ENCODE measurements at places on chromosomes 11 and 22.

DNA sequence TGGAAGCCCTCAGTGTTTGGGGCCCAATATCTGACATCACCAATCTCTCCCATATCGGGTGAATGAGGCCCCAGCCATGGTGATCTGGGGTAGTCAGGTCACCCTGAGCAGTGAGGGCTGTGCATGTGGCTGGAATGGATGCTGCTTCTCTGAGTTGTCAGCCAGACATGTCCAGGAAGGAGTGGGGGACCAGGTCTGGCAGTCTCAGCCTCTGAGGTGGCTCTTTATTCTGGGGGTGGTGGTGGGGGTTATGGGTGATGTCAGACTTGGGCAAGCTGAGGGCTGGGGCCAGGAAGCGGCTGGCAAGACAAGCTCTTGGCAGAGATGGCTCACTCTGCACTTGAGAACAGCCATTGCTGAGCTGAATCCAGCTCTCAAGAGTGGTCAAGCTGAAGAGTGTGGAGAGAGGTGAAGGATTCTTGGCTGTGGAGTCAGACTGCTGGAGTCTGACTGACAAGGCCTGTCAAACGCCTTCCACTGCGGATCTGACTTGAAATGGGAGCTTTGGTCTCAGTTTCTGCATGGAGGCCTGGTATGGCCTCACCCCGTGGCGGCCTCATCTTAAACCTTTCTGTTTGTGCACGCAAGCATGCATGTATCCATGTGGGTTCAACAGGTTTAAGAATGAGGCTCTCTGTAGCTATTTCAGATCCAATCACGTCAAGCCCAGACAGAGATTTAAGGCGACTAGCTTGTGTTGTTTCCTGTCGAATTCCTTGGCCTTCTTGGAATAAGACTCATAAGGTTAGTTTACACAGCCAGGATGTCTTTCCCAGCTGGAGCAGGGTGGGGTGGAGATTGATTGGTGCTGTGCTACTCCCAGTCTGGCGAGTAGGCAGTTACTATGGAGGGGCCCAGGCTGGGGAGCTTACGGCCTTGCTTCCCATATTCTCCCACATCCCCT is 83.9 kb upstream of the TIMP3 start:
- no peak for DNase-seq

GRCh38 chr11:57639321-57640067 is 10.2 kb downstream of the YPEL4 start:
- DNase-seq, result peak; percentile 86

DNA sequence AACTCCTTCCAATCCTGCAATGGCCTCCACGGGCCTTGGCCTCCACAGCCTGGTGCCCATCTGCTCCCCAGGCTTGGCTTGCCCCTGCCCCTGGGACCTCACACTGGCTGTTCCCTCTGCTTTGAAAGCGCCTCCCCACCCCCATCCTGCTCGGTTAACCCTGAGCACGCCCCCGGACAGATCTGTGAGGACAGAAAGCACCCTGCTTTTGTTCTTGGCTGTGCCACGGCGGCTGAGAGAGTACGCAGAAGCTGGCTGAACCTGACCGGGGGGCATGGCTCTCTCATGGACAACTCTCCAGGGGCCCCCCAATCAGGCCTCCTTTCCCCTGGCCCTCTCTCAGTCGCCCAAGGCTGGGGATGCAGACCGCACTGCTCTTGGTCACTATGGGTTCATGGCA is 20.2 kb upstream of the RASL10A start:
- DNase-seq, result no peak

DNA sequence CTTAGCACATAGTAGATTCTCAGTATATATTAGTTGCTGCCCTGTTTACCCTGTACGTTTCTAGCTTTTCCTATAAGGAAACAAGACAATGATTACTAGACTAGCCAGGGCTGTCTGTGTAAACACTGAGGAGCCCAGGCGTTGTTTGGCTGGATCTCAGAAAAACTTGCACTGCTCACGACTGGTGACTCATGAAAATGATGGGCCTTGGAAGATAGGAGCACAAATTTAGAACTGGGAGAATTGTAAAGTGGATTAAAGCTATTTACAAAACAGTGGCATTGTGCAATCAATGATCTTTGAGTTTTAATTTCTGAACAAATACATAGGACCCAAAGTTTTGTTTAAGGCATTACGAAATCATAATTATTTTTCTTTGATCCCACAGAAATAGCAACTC is 276.9 kb downstream of the FAM76B start:
- DNase-seq, result peak; percentile 40

- no peak for DNase-seq
These were observed 21.2 kb upstream of the MGAT3 start for GRCh38 chr22:39435616-39436015.

DNA sequence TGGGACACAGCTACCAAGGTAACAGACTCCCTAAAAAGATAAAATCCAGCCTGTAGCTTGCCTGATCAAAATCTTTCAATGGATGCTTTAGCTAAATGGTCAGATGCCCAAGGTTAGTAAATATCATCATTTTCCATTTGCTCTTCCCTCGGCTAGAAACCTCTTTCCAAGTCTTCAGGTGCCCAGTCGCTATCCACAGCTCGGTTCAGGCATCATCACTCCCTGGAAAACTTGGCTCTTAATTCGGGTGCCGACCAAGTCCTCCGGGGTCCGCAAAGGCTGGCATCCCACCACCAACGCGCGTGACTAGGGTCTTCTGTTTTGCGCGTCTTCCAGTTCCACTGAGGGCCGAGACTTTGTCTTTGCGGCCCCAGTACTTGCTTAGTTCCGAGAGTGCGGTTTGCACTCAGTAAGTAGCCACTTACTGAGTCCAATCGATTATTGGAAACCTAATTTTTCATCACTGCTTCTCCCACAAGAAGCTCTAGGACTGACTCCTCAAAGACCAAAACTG is 44.3 kb downstream of the OR4D9 start:
- DNase-seq, result no peak

GRCh38 chr11:132674151-132674550 is 858.1 kb downstream of the OPCML start:
- no peak for DNase-seq

DNA sequence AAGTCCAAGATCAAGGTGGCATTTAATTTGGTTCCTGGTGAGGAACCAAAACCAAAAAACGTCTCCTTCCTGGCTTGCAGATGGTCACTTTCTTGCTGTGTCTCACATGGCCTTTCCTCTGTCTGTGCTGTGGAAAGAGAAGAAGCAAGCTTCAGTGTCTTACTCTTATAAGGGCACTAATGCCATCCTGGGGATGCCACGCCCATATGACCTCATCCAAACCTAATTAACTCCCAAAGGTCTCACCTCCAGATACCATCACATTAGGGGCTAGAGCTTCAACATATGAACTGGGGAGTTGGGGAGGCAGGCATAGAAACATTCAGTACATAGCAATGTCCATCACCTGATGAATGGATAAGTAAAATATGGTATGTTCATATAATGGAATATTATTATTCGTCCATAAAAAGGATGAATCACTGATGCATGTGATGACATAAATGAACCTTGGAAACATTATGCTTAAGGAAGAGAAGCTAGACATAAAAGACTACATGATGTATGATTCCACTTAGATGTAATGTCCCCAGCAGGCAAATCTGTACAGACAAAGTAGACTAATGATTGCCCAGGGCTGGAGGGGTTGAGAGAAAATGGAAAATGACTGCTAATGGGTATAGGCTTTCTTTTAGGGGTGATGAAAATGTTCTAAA is 78.6 kb upstream of the B3GNT6 start:
- no peak for DNase-seq

DNA sequence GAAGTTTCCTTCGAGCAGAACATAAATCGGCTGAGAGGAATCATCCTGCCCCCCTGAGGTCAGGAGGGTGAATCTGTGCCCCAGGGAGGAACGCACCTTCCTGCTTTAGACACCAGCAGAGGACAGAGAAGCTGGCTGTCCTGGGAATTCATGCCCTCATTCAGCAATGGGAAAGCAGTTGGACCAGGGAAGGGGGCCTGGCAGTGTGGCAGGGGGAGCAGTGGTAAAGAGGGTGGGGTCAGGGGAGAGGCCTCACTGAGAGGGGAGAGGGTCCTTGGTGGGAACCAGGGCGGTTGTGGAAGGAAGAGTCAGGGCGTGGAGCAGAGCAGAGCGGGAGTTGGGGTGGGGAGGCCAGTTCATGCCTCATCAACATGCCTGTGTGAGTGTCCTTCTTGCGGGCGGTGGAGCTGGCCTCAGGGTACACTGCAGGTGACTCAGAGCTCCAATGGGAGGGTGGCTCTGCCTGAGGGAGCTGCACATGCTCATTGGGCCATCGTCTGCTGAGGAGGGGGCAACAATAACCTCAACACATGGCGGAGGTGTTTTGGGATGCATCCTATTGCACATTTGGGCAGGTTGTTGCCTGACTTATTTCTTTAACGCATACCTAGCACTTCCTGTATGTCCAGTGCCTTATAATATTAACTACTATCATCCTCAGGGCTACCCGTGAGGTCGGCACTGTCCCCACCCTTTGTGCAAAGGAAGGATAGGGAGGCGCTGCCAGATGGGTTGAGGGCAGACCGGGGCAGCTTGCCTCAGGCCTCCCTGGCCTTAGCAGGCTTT is 23.2 kb downstream of the MED15 start:
- no peak for DNase-seq

GRCh38 chr11:46242041-46242951 is 35.2 kb upstream of the CREB3L1 start:
- DNase-seq, result no peak

GRCh38 chr11:116918925-116919655 is 81.7 kb upstream of the APOA1 start:
- DNase-seq, result no peak

DNA sequence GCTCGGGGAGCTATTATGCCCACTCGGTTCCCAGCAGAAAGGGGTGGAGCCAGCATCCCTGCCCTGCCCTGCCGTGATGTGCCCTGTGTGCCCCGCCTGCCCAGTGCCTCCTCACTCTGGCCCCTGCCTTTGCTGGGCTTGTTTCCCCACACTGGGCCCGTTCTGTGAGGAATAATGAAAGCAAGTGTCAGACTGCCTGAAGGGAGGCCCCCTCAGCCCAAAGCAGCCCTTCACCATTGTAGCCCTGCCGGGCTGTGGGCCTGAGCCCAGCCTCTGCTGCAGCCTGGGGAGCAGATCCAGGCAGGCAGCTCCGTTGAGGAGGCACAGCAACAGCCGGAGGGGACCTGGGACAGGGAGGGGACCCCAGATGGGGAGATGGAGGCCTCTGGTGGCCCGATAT is 20.2 kb upstream of the NEFH start:
- no peak for DNase-seq

- DNase-seq, result no peak
These were observed 159.9 kb downstream of the FBXO7 start for GRCh38 chr22:32634421-32634981.

DNA sequence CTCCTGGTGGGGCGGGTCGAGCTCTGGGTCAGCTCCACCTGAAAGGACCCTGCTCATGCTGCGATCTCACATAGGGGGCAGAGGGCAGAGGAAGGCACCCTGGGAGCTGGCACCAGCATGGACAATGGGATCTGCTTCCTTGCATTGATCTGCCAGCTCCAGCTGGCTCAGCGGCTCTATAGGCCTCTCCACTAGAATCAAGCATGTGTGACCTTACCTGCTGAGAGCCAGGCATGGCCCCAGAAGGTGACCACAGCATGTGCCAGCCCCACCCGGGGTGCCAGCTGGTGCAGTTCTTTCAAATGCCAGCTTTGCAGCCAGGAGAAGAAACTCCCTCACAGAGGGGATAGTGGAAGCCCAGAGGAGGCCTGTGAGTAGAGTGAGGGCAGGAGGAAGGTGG is 22.0 kb upstream of the KLHL35 start:
- DNase-seq, result no peak

GRCh38 chr22:46867106-46867505 is 104.7 kb downstream of the TBC1D22A start:
- DNase-seq, result no peak

GRCh38 chr11:118922745-118923627 is 2.7 kb downstream of the BCL9L start:
- DNase-seq, result no peak

GRCh38 chr11:44190883-44191230 is 95.4 kb downstream of the EXT2 start:
- no peak for DNase-seq

- DNase-seq, result no peak
These were observed 41.7 kb upstream of the SEZ6L start for GRCh38 chr22:26127556-26127955.

DNA sequence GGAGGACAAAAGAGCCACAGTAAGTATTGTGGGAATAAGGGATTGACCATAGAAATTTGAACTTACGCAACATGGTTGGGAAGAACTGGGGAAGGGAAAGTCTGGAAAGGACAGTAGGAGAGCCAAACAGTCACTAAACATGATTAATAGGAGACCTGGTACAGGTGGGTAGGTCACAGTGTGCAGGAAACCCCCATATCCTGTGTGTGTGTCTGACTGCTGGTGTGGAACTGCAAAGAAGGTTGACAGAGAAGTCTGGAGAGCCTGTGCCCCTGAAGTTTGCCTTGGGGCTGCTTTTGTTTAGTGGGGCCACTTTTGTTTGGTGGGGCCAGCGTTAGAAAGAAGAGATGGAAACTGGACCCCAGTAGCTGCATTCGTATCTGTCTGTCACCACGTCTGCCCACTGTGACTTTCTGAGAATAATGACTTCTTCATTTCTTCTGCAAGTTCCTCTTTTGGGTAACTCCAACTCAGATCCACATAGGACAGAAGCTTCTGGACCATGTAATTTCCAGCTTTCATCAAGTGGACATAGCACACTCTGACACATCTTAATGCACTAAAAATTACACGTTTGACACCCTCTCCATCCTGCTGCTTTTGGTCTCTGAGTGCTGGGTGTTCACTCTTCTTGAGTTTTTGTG is 126.8 kb upstream of the RAG2 start:
- DNase-seq, result no peak

- DNase-seq, result no peak
These were observed 10.1 kb upstream of the PIM3 start for GRCh38 chr22:49950396-49950994.

Measured in smooth muscle cell of the brain vasculature (primary cell).